ENCODE measurements at places on chromosomes 4 and X.

DNA sequence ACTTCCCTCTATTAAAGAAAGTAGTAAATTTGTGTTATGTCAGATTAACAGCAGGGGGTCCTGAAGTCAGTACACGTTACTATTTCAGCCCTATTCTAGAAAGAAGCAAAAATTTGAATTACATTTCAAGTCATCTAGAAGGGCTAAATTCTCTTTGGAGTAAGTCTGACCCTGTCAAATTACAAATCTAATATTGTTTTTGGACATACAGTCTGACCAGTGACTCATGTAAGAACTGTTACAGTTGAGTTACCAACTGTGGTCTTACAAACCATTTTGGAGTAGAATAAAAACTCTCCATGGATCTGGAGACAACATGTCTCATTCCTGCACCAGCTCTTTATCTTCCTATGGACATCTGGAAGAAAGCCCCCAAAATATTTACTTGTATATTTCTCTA is 36.0 kb upstream of the GYPA start:
- H3K4me1 ChIP-seq: peaks cover 13% of the 10 kb centered on the region
- H3K27ac ChIP-seq: no peak overlapping the region
- no peaks in the 10 kb centered on the region for H3K36me3 ChIP-seq
- H3K27me3 ChIP-seq: no peaks in the 10 kb centered on the region
- no peak overlapping the region for H3K4me3 ChIP-seq
- no peak for DNase-seq

DNA sequence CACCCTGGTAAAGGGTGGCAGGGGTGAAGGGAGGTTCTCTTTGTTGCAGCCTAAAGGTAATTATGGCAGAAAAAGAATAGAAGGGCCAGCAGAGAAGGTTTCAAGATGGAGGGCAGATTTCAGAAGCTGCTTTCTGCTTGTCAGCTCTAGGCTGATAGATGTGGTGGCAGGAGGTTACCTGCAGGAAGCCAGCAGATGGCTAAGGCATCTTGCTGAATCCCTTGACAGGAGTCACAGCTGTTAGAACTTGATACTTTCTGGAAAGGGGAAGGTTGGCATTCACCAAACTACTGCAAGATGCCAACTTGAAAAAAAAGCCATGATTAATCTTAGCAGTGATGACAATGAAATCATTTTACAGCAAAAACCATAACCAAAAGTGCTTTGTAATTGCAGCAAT is 69.5 kb upstream of the CBLL2 start:
- H3K4me3 ChIP-seq: no peak overlapping the region
- no peaks in the 10 kb centered on the region for H3K36me3 ChIP-seq
- H3K27me3 ChIP-seq: no peaks in the 10 kb centered on the region
- H3K27ac ChIP-seq: no peak overlapping the region
- no peaks in the 10 kb centered on the region for H3K4me1 ChIP-seq

DNA sequence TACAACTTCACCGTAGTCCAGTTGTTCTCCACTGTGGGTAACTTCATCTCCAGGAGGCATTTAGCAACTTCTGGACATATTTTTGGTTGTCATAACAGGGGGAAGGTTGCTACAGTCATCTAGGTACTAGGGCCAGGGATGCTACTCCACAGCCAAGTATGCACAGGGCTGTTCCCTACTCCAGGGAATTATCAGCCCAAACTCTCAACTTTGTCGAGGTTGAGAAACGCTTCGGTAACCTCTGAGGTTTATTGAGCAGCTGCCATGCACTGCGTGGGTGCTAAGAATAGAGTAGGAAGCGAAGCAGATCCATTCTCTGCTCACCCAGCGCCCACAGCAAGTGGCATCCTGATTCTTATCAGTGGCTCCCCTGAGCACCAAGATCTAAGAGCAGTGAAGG is 8.2 kb downstream of the FGFBP1 start:
- no peak overlapping the region for H3K27ac ChIP-seq
- H3K4me1 ChIP-seq: no peaks in the 10 kb centered on the region
- peaks cover 5% of the 10 kb centered on the region for H3K27me3 ChIP-seq
- no peak for DNase-seq
- no peak overlapping the region for H3K4me3 ChIP-seq
- H3K36me3 ChIP-seq: no peaks in the 10 kb centered on the region

DNA sequence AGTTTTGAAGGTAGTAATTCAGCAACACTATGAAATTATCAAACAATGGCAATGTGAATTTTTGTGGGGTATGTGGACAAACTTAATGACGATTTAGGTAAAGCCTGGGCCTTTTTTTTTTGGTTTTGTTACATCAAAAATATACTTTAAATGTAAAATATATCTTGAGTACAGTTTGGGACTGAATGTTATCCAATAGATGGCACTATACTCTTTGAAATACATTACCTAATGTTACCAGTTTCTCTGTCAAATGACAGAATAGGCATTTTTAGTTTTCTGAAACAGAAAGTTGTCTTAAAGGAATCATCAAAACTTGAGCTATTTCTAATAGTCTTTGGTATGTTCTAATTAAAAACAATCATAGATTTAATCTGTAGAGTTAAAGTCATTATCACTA is 1651.9 kb downstream of the C4orf33 start:
- no peaks in the 10 kb centered on the region for H3K36me3 ChIP-seq
- H3K27ac ChIP-seq: no peak overlapping the region
- DNase-seq: no peak
- H3K4me3 ChIP-seq: no peak overlapping the region
- H3K27me3 ChIP-seq: no peaks in the 10 kb centered on the region
- no peaks in the 10 kb centered on the region for H3K4me1 ChIP-seq

GRCh38 chr4:71713611-71714203 is 70.2 kb downstream of the GC start:
- H3K4me1 ChIP-seq: no peaks in the 10 kb centered on the region
- H3K27me3 ChIP-seq: no peaks in the 10 kb centered on the region
- H3K27ac ChIP-seq: no peak overlapping the region
- DNase-seq: no peak
- no peak overlapping the region for H3K4me3 ChIP-seq
- H3K36me3 ChIP-seq: no peaks in the 10 kb centered on the region

- H3K36me3 ChIP-seq: no peaks in the 10 kb centered on the region
- no peak overlapping the region for H3K27ac ChIP-seq
- no peak overlapping the region for H3K4me3 ChIP-seq
- H3K27me3 ChIP-seq: no peaks in the 10 kb centered on the region
Measured at GRCh38 chr4:139749338-139749737, 83.7 kb downstream of the MGST2 start.

- no peaks in the 10 kb centered on the region for H3K27me3 ChIP-seq
- no peak overlapping the region for H3K4me3 ChIP-seq
- DNase-seq: no peak
- H3K27ac ChIP-seq: no peak overlapping the region
- peaks cover 17% of the 10 kb centered on the region for H3K36me3 ChIP-seq
Measured at GRCh38 chr4:174260099-174260498, 23.4 kb downstream of the FBXO8 start.

DNA sequence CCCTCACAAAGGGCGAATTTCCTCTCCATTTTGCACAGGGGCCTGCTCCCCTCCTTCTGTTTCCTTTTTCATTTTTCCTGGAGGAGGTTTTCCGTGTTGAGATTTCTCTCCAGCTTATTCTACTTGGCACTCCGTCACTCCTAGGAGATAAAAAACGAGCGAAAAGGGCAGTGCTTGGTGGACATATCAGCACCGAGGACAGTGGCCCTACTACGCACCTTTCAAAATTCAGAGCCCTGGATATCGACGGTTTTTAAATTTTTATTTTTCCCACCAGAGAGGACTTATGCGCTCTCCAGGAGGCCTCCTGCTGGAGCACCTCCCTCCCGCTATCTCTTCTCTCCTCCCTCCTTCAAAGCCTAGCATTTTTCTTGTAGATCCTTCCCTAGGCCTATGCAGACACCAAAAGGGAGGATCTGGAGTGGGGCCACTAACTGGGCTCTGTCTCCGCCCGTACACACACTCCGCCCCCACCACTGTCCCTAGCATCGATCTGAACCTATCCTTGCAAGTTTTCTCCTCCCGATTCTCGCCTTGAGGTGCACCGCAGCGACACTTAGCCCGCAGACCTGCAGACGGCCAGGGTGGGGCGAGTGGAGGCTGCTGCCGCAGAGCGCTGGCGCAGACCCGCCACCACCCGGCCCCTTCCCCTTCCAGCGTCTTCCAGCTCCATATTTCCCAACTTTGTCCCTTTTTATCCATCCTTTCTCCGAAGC is 8.5 kb upstream of the TCEAL9 start:
- DNase-seq: no peak
- H3K4me1 ChIP-seq: no peaks in the 10 kb centered on the region

DNA sequence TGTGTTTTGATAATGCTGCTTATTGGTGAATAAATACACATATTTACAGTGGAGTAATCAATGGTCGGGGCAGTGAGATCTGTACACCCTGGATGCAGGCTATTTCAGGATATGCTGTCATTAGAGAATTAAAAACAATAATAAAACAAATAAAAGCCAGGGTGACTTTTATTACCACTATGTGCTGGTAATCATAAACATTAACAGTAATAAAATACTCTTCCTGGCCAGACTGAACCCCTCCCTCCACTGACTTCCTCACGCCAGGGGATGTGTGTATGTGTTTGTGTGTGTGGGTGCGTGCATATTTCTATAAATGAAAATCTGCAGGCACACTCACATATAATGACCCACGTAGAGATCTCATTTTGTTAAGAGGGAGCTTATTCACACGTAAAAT is 98.0 kb upstream of the MAP9 start:
- H3K27me3 ChIP-seq: no peaks in the 10 kb centered on the region
- no peaks in the 10 kb centered on the region for H3K36me3 ChIP-seq
- no peak overlapping the region for H3K4me3 ChIP-seq
- no peak overlapping the region for H3K27ac ChIP-seq
- no peaks in the 10 kb centered on the region for H3K4me1 ChIP-seq

DNA sequence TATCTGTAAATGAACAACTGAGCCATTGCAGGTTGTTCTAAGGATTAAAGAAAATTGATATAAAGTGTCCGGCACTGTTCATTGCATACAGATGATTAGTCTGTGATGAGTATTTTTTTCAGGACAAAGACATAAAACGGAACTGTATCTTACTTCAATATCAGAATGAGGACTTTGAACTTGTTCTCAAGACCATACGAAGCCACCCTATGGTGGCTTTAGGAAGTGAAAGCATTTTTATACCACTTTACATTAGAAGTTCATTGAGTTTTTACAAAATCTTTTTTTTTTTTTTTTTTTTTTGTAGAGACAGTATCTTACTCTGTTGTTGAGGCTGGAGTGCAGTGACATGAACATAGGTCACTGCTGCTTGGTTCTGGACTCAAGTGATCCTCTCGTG is 45.2 kb upstream of the TRIM2 start:
- no peak overlapping the region for H3K4me3 ChIP-seq
- no peak overlapping the region for H3K27ac ChIP-seq
- no peak for DNase-seq
- no peaks in the 10 kb centered on the region for H3K27me3 ChIP-seq
- peaks cover 3% of the 10 kb centered on the region for H3K4me1 ChIP-seq

- no peak for DNase-seq
- H3K36me3 ChIP-seq: no peaks in the 10 kb centered on the region
- H3K4me1 ChIP-seq: no peaks in the 10 kb centered on the region
- H3K27me3 ChIP-seq: no peaks in the 10 kb centered on the region
- H3K4me3 ChIP-seq: no peak overlapping the region
Measured at GRCh38 chrX:38052096-38052495, 45.7 kb downstream of the SYTL5 start.

GRCh38 chr4:148975464-148975863 is 533.2 kb upstream of the NR3C2 start:
- no peak overlapping the region for H3K4me3 ChIP-seq
- DNase-seq: no peak
- H3K4me1 ChIP-seq: no peaks in the 10 kb centered on the region
- no peaks in the 10 kb centered on the region for H3K27me3 ChIP-seq
- no peaks in the 10 kb centered on the region for H3K36me3 ChIP-seq

DNA sequence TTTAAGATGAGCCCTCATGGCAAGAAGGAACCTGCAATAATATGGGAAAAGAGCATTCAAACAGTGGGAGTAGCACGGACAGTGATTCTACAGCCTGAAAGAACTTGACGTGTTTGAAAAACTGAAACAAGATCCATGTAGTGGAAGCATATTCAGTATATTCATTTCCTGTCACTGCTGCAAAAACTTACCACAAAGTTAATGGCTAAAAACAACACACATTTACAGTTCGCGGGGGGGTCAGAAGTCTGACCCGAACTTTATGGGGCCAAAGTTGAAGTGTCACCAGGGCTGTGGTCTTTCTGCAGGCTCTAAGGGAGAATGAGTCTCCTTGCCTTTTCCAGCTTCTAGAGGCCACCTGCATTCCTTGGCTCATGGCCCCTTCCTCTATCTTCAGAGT is 52.6 kb upstream of the ARX start:
- no peak overlapping the region for H3K4me3 ChIP-seq
- H3K4me1 ChIP-seq: no peaks in the 10 kb centered on the region
- no peaks in the 10 kb centered on the region for H3K36me3 ChIP-seq
- H3K27me3 ChIP-seq: no peaks in the 10 kb centered on the region
- no peak overlapping the region for H3K27ac ChIP-seq
- DNase-seq: no peak

DNA sequence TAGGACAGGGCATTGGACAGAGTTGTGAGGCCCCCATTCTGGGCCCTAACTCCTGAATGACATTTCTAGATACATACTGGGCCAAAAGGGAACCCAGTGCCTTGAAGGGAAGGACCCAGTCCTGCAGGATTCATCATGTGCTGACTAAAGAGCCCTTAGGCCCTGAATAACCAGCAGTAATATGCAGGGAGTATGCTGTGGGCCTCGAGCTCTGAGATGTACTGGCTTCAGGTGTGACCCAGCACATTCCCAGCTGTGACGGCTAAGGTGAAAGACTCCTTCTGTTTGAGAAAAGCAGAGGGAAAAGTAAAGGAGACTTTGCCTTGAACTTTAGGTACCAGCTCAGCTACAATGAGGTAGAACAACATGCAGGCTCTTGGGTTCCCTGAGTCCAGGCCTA is 138.2 kb upstream of the HUWE1 start:
- no peaks in the 10 kb centered on the region for H3K27me3 ChIP-seq
- no peaks in the 10 kb centered on the region for H3K36me3 ChIP-seq
- H3K4me3 ChIP-seq: no peak overlapping the region
- no peak overlapping the region for H3K27ac ChIP-seq
- no peak for DNase-seq
- H3K4me1 ChIP-seq: no peaks in the 10 kb centered on the region

DNA sequence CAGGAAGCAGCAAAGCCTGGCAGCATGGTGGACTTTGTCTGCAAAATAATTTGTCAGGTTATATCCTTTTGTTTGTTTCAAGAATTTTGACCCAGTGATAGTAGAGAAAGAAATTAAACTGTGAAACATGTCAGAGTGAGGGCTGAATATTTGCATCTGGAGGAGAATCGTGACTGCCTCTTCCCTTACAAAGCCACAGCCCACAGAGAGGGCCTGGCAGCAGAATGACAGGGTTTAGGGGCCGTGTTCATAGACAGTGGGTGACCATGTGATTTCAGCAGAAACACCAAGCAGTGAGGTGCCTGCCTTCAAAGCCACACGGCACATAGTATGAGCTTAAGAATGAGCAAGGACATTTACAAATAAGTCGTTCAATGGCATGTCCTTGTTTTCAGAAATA is 24.4 kb upstream of the PLAC8 start:
- DNase-seq: no peak
- H3K27me3 ChIP-seq: no peaks in the 10 kb centered on the region
- no peaks in the 10 kb centered on the region for H3K36me3 ChIP-seq
- H3K4me1 ChIP-seq: no peaks in the 10 kb centered on the region
- no peak overlapping the region for H3K4me3 ChIP-seq

- no peak overlapping the region for H3K4me3 ChIP-seq
- H3K27ac ChIP-seq: no peak overlapping the region
- no peaks in the 10 kb centered on the region for H3K27me3 ChIP-seq
- H3K4me1 ChIP-seq: no peaks in the 10 kb centered on the region
- DNase-seq: no peak
Measured at GRCh38 chr4:187665086-187665485, 330.5 kb upstream of the ZFP42 start.

GRCh38 chr4:24472514-24473308 is 111.6 kb downstream of the DHX15 start:
- H3K4me3 ChIP-seq: peak overlapping the region; percentile 60
- H3K27me3 ChIP-seq: no peaks in the 10 kb centered on the region

Data from neuronal stem cell (in vitro differentiated cells).